ENCODE measurements at places on chromosomes 4 and X.

GRCh38 chrX:71228063-71228642, 5.1 kb downstream of the GJB1 start:
- no peak for DNase-seq

- DNase-seq: peak; percentile 2
Observed at GRCh38 chrX:108036298-108036973, 8.4 kb upstream of the VSIG1 start.

GRCh38 chrX:48461830-48462229, 8.2 kb downstream of the SLC38A5 start:
- DNase-seq: no peak

DNA sequence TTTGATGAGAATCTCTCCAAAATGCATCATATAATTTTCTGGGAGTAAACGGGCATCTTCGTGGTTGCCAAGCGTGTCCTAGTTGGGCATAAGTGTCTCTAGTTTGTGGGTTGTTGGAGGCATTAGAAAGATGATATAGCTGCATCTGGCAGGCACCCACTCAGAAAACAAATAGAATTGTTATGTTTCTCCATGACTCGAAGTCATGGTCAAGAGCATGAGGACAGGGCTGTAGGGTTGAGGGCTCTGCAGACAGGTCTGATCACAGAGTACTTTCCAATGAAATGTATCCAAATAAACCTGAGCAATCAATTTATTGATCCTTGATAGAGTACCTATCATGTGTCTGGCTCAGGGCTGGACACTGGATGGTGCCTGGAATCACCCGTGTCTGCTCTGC, 82.7 kb downstream of the SORCS2 start:
- DNase-seq: no peak

GRCh38 chrX:29787656-29788055, 427.7 kb upstream of the MAGEB2 start:
- DNase-seq: no peak

- no peak for DNase-seq
Observed at GRCh38 chr4:10734697-10735096, 50.1 kb upstream of the CLNK start.

DNA sequence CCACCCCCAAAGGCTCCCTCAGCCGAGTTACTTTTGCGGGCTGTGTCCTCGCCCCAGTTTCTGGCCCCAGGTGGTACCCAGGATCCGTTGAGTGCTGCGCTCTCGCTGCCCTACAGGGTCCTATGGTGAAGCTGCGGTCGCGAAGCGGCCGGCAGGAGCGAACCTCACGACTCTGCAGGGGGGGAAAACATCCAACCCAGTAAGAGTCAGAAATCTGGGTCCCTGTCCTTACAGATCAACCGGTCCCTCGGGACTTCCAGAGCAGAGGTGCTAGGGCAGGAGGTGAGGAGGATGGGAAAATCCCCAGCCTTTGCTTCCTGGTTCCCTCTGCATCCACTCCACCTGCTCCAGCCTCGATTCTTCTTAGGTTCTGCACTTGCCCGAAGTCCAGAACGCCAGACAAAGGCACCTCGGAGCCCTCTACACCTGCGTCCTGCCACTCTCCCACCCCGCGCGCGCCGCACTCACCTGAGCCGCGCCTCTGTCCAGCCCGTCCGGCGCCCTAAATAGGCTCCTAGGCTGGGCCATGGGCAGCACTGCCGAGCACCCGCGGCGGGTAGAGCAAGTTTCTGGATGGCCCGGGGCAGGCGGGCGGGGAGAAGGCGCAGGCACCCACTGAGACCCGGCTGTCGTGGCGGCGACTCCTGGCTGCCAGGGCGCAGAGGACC, at the start of gene HS3ST1:
HS3ST1 (minus strand) TSS at position 664 of the 668 bp plus-strand sequence. CDS start 28,889 bp downstream, outside the sequence.
- DNase-seq: no peak

DNA sequence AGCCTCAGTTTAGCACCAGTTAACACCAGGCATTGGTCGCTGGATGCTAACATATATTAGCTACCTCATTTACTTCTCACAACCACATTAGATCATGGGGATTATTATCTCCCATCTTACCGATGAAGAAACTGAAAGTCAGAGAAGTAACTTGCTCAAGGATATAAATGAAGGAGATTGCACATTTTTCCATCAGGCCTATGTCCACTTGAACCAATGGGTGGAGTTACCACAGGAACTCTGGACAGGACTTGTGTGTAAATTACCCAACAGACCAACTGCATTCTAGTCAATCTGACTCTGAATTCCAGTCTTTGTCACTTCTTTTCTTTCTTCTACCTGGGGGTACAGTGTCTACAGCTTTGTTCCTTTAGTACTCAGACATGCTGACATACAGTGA, 1.8 kb downstream of the LNX1 start:
- DNase-seq: no peak

DNA sequence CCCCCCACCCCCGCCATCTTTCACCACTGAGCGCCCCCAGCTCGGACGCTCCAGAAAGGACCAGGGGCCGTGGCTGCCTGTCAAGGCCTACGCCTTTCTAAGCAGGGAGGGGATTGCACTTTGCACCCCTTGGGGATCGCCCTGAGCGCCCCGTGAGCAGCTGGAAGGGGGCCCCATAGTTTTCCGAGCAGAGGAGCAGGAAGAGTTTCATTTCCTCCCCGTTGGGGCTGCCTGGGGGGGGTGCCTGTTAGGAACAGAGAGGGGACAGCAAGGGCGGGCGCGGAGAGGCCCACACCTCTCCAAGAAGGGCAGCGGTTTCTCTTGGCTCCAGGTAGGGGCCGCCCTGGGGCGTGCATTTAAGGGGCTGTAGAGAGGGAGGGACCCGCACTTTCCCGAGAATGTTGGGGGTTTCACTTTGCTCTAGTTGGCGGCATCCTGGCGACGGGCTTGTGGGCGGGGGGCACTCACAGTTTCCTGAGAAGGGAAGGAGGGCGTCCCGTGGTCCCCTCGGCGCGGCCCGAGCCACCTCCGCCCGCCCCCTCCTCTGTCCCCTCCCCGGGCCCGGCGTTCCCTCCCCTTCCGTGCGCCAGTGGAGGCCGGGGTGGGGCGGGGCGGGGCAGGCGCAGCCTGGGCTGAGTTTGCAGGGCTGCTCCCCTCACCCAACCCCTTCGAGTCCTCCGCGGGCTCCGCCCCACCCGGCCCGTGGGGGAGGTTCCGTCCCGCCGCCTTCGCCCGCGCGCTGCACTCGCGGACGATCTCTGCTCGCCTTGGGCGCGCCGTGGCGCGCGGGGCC, 82.3 kb upstream of the CD99 start:
- DNase-seq: no peak

GRCh38 chr4:111986095-111986494, 159.2 kb upstream of the FAM241A start:
- DNase-seq: no peak

DNA sequence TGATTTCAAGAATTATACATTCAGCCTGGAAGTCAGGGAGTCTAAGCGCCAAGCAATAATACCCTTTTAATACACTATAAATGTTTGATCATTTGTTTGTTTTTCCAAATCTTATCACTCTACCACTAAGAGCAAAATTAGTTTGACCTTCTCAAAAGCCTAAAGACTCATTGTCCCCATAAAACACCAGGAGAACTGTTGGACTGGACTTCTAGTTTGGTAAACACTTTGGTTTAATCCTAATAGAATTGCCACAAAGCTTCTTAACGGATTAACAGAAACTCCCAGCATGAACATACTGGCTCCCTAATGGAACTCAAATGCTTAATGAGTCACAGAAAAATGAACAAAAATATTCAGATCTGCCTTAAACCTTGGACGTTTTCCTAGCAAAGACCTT, 34.9 kb downstream of the SYTL5 start:
- DNase-seq: no peak

GRCh38 chr4:167956676-167957075, 135.7 kb upstream of the ANXA10 start:
- DNase-seq: no peak

DNA sequence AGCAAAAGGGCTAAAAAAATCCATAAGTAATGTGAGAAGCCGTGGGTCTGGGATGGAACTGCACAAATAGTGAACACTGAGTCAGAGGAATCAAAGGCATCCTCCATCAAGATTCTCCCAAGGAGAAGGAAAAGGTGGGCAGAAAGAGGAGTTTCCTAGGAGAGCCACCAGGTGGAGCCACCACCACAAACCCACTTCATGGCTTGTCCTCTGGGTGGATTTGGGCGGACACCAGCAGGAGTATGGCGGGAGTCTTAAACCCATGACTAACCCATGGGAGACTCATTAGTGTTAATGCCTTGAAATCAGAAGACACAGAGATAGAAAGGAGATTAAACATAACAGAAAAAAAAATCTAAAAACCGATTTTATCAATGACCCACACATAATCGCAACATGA, 147.7 kb downstream of the SH3KBP1 start:
- peak; percentile 54 for DNase-seq

DNA sequence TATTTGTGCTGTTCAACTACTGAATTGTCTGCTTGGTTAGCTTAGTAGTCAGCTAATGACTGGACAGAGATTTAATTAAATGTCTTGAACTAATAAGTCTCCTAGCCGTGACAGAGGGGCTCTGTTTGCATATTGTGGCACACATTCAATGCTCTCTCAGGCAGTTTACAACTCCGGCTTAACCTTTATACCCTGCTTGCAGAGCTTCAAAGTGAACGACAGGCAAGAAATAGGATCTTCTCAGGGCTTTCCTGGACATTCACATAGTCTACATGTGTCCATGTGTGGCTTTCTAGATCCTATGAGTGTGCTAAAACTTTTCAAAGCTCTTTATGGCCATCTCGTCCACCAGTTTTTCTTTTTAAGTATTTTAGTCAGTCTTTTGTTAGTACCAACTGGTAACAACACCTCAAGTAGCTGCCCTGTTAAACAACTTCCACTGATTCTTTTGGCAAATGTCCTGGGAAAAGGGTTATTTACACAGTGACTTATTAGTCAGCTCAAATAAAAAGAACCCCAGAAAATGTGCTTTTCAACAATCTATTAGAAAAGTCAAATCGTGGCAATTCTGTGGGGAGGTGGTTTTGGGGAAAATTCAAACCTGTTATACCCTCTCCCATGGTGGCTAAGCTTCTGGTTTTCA, 28.6 kb downstream of the OR13H1 start:
- DNase-seq: no peak

GRCh38 chr4:77002321-77003107, 53.0 kb downstream of the SEPTIN11 start:
- DNase-seq: no peak

DNA sequence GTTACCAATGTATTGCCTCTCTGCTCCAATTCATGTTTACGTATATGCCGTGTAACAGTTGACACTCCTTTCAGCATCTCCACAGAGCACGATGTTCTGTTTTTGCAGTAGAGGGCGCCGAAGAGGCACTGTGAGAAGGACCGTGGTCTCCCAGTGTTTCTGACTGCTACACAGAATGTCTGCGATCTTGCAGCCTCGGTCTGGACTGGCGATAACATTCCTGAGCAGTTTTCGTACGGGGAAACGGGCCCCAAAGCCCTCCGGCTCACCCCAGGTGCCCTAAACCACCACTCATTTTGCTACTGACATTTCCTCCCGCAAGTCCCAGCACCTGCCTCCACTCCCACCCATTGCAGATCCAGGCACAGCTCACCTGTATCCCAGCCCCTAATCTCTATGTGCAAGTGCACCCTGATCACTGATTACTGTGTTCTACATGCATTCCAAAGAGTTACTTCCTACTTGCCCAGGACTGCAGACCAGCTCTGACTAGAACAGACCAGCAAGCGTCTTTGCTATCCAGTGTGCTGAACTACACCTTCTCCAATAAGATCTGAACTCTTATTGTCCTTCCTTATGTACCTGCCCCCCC, 12.4 kb upstream of the NFXL1 start:
- DNase-seq: peak; percentile 76

DNA sequence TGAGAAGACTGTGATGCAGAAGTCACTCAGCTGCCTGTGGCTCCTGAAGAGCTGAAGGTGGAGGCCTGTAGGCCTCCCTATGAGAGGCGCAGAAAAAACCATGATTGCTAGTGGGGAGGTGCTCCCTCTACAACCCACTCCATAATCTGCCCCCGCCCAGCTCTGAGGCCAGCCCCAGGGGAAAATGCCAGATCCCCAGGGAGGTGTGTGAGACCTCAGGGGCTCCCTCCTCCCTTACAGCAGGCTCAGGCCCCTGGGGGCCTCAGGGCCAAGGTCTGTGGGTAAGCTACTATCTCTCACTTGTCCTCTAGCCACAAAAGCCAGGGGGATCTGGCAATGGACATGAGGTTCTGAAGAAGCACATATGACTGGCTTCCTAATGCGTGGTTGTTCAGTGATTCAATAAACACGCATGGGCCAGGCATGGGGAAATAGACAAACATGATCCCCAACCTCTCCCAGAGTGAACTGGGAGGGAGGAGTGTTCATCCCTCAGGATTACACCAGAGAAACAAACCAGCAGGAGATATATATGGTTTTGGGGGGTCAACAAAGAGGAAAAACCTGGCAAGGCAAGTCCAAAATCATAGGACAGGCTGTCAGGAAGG, 51.0 kb upstream of the MTM1 start:
- no peak for DNase-seq

- DNase-seq: no peak
Observed at GRCh38 chr4:31343061-31343460, 622.9 kb downstream of the PCDH7 start.

- DNase-seq: no peak
Observed at GRCh38 chr4:37322122-37322521, 77.6 kb downstream of the NWD2 start.

DNA sequence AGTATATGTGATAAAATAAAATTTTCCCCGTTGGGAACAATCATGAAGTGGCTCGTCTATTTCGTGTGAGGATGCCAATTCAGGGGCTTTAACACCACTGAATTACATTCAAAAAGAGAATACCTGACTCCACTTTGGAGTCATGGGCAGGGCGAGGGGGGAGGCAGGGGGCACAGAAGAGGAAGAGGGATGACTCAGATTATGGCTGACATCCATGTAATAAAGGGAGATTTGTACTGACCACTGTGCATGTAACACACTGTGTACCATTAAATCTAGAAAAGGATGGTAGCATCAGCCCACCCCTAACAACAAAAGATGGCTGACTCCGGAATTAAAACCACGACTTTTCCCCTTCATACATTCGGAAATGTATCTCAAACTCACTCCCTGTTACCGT, 1.3 kb downstream of the SLC9A7 start:
- no peak for DNase-seq

DNA sequence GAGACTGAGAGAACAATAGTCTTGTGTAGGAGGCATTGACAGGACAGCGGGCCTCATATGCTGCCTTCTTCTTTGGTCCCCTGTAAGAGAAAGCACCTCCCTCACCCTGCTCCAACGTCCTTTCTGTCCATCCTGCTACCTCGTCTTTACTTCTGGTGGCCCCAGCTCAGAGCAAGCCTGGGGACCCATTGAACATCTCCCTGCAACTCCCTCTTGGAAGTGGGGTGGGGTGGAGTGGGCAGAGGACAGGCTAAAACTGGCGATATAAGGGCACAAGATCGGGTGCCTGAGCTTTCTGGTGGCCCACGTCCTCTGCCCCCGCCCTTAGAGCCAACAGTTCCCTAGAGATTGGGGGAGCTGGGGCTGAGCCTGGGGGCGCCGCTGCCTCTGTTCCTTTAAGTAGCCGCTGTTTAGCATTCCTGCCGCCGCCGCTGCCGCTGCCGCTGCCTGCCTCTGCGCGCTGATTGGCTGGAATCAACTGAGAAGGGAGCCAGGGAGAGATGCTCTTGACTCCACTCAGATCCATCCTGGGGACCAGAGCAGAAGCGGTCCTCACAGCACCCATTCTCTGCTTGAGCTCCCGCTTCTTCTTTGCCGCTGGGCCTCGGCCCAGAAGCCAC, at the start of gene DLG3:
DLG3 (plus strand) TSS at position 510 of the 620 bp plus-strand sequence. CDS start 367 bp downstream, outside the sequence.
- no peak for DNase-seq
